ENCODE measurements at places on chromosomes 16 and 17. TPM values are rescaled to one million over a fixed set of nuclear protein-coding genes. Genes with fewer than 3 reads are reported as not detected.
A peak's percentile ranks its signal among the peaks of the same experiment; 100 is the strongest.

- no peak for DNase-seq
Observed at GRCh38 chr17:45222996-45223538, 1.4 kb downstream of the FMNL1 start.

DNA sequence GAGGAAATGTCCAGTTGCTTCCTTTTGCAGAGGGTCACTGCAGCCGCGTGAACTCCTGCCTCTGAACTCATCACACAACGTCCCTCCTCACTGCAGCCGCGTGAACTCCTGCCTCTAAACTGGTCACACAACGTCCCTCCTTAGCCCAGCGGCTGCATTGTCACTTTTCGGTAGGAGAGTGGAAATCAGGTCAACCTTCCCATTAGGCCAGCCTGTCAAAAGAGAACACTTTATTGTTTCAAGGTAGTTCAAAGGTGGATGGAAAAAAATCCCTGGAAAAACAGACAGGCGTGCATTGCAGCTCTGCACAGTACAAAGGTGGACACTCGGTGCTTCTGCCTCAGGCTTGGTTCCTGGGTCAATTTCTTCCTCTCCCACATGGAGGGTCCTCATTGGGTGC, 280.2 kb downstream of the FOXL1 start:
- no peak for DNase-seq

GRCh38 chr16:1978476-1979120, 2.7 kb downstream of the NOXO1 start:
- peak; percentile 66 for DNase-seq

The MEIOB gene
- total RNA-seq = 1.1 TPM

- DNase-seq = no peak
Observed at GRCh38 chr17:44786551-44787081, 27.8 kb downstream of the ADAM11 start.

The PLA2G10 gene
- 0.54 TPM for total RNA-seq

GRCh38 chr17:44105483-44105882, 18.0 kb downstream of the HDAC5 start:
- DNase-seq = no peak

The MPRIP gene
- total RNA-seq = 145 TPM

- DNase-seq = no peak
Observed at GRCh38 chr17:12959441-12959840, 58.4 kb downstream of the ELAC2 start.

The SLC38A8 gene
- not detected for total RNA-seq

Measured in H1 (cell line).